ENCODE measurements at places on chromosomes 2 and 18. TPM values are rescaled to one million over a fixed set of nuclear protein-coding genes. Genes with fewer than 3 reads are reported as not detected.

GALNT14 gene
- not detected for total RNA-seq

STAMBP gene
- 1,102 TPM for total RNA-seq

KCNG2 gene
- total RNA-seq: 0.13 TPM

SOX11 gene
- 12.1 TPM for total RNA-seq

GPR45 gene
- not detected for total RNA-seq

CNGA3 gene
- 0.58 TPM for total RNA-seq

ADD2 gene
- total RNA-seq: not detected

GBX2 gene
- total RNA-seq: 0.40 TPM

DRC1 gene
- total RNA-seq: not detected

ST8SIA3 gene
- not detected for total RNA-seq

ANKRD29 gene
- 5.8 TPM for total RNA-seq

CDH7 gene
- not detected for total RNA-seq

IL1RN gene
- not detected for total RNA-seq

IL1F10 gene
- not detected for total RNA-seq

RBM44 gene
- 0.34 TPM for total RNA-seq

PRSS56 gene
- 0.40 TPM for total RNA-seq

ADGRF3 gene
- total RNA-seq: not detected
